Body of pancreas (tissue), 4 donors: ENCODE measurements at places on chromosomes 3 and 15.
A peak's percentile ranks its signal among the peaks of the same experiment; 100 is the strongest.

GRCh38 chr3:78895528-78895927 is 872.3 kb downstream of the ROBO1 start:
- no peaks in the 10 kb centered on the region for H3K4me1 ChIP-seq
- H3K36me3 ChIP-seq: no peaks in the 10 kb centered on the region
- DNase-seq: no peak
- H3K27me3 ChIP-seq: no peaks in the 10 kb centered on the region

DNA sequence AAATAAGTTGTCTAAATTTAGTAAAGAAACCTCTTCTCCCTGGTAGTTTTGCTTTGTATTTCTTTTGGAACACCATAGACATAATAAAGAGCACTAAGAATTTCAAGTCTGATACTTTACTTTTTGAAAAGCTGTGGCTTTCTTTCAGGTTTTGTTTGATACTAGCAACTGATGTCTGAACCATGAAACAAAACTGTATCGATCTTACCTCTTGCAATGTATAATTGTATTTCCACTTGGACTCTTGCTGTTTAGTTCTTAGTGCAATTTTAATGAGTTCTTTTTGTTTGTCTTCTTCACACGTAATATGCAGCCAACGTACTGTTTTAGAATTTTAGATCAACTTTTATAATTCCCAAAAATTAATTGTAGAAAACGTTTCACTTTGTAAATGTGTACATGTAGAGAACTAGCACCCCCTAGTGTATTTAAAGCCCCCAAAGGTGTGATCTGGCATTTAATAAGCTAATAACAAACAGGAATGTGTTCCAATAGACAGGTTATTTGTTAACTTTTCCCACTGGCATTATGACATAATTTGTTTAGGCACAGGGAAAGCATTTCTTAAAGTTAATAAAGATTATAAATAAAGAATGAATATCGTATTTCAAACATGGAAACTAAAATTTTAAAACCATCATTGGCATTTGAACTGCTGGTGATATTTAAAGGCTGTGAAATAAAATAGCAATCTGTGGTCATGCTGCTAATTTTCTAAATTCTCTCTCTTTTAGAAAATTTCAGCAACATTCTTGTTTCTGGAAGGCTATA is 289.1 kb upstream of the DNAJC19 start:
- H3K27ac ChIP-seq: no peak overlapping the region
- H3K27me3 ChIP-seq: no peaks in the 10 kb centered on the region
- no peaks in the 10 kb centered on the region for H3K4me1 ChIP-seq
- DNase-seq: no peak
- no peaks in the 10 kb centered on the region for H3K36me3 ChIP-seq

DNA sequence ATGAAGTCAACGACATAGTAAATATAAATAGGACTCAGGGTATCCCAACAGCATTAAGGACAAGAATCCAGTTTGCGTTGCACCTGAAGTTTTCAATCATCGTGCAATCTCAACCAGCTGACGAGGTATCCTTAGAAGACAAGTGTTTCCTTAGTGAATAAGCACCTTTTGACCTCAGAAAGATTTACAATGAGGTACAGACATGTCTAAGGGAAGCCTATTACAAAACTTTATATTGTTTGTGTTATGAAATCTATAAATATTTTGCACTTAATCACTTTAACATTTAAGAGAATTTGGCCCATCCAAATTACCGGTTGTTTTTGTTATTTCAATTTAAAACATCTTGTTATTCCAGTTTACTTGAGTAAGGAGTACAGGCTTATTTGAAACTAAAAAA is 64.9 kb upstream of the PRICKLE2 start:
- no peaks in the 10 kb centered on the region for H3K36me3 ChIP-seq
- no peak for DNase-seq
- no peaks in the 10 kb centered on the region for H3K4me1 ChIP-seq
- no peaks in the 10 kb centered on the region for H3K27me3 ChIP-seq

GRCh38 chr15:71792521-71792920 is 17.8 kb upstream of the NR2E3 start:
- no peak overlapping the region for H3K4me3 ChIP-seq
- peak; percentile 30 for DNase-seq
- H3K36me3 ChIP-seq: no peaks in the 10 kb centered on the region
- peaks cover 5% of the 10 kb centered on the region for H3K4me1 ChIP-seq

- H3K27ac ChIP-seq: no peak overlapping the region
- H3K27me3 ChIP-seq: no peaks in the 10 kb centered on the region
- no peaks in the 10 kb centered on the region for H3K4me1 ChIP-seq
- peak; percentile 34 for DNase-seq
- H3K4me3 ChIP-seq: no peak overlapping the region
- no peaks in the 10 kb centered on the region for H3K36me3 ChIP-seq
These were observed 144.0 kb downstream of the GREM1 start for GRCh38 chr15:32861761-32862160.

DNA sequence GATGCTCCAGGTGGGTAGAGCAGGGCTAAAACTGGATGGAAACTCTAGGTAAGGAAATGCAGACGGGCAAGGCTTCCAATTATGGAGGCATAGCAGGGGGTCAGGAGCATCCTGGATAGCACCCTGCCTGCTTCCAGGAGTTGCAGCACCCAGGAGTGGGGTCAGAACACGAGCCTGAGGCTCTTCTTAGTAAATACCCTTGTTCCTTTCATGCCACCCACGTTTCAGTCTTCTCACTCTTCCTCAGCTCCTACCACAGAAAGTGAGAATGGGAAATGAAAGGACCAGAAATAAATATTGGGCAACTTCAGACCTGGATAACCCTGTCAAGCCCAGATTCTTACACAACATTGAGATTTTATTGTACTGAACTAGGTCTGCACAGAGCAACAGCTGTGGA is 16.4 kb downstream of the CCR1 start:
- H3K4me3 ChIP-seq: no peak overlapping the region
- H3K4me1 ChIP-seq: no peaks in the 10 kb centered on the region
- no peak for DNase-seq
- no peak overlapping the region for H3K27ac ChIP-seq
- H3K36me3 ChIP-seq: no peaks in the 10 kb centered on the region
